ENCODE measurements at places on chromosomes 1 and 21. TPM values are rescaled to one million over a fixed set of nuclear protein-coding genes. Genes with fewer than 3 reads are reported as not detected.

Gene NKAIN1
- total RNA-seq: not detected

Gene RIMS3
- total RNA-seq: 0.20 TPM

Gene GBP5
- total RNA-seq: 0.20 TPM

Gene HTR6
- not detected for total RNA-seq

Gene GNG4
- total RNA-seq: not detected

Gene RUNX3
- total RNA-seq: under 0.01 TPM

Gene NOS1AP
- total RNA-seq: 1.6 TPM

Gene TSACC
- total RNA-seq: not detected

Gene PGLYRP4
- not detected for total RNA-seq

GRCh38 chr1:6163973-6164617 lies 16.0 kb downstream of the CHD5 start:
- no peak for DNase-seq

- DNase-seq: no peak
These were observed 5.0 kb downstream of the SPATA46 start for GRCh38 chr1:162371611-162372010.

DNA sequence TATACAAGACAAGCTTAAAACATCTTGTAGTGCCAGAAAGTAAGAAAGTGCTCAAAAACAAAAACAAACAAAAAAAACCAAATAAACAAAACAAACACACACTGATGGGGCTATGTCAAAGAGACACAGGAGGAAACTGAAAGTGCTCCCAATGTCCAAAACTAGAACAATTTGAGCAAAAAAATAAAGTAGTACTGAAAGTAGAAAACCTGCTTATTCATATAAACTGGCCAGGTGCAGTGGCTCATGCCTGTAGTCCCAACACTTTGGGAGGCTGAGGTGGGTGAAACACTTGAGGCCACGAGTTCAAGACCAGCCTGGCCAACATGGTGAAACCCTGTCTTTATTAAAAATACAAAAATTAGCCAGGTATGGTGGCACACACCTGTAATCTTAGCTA lies 129.9 kb downstream of the GLUL start:
- DNase-seq: no peak

GRCh38 chr1:199747984-199748383 lies 279.5 kb upstream of the NR5A2 start:
- no peak for DNase-seq

DNA sequence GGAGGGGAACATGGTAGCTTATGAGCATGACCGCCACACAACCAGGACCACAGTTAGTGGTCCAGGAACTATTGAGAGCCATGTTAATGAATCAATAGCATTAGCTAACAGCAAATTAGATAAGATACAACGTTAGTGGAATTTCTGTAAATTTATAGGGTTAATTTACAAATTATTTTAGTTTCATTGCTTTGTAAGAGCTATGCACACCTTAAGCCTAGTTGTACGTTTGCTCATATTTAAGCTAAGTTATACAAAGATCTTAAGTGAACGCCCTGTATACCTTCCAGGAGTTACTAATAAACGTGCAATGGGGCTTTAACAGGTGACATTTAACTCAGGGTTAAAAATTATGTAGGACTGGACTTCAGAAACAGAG lies 749 bp downstream of the EXOSC10 start:
- no peak for DNase-seq

- no peak for DNase-seq
These were observed 8.9 kb downstream of the ACTRT2 start for GRCh38 chr1:3029991-3030662.

GRCh38 chr1:234515821-234516241 lies 36.9 kb upstream of the TARBP1 start:
- no peak for DNase-seq

DNA sequence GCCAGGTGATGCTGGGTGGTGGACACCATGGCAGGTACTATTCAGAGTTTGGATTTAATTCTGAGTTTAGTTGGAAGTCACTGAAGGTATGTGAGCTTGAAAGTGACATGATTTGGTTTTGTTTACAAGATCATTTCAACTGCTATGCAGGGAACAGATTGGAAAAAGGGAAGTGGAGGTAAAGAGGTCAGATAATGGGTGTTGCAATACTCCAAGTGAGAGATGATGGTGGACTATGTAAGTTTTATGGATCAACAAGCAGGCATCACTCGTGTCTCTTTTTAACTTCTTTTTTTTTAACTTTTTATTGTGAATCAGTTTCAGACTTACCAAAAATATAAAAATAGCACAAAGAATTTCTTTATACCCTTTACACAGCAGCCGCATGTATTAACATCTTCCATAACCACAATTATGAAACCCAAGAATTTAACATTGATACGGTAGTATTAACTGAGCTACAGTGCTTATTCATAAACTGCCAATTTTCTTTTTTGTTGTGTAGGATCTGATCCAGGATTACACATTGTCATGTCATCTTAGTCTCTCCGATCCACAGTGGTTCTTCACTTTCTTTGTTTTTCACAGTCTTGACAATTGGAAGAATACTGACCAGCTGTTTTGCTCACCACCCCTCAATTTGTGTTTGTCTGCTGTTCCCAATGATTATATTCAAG lies 24.9 kb upstream of the NHLH2 start:
- no peak for DNase-seq

DNA sequence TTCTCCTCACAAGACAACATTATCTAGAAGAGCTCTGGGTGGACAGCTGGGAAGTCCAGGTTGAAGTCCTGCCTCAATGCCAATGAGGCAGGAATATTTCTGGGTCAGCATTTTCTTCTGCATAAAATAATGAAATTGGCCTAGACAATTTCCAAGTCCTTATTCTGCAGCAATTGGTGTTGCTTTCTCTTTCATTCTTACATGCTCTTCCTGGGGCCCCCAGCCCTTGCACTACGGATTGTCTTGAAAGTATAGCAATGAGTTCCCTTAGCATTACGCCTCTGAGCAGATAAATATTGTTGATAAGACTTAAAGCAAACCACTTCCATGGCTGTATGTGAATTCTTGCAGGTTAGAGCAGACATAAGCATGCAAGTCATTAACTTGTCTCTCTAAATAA lies 188.5 kb downstream of the TGFBR3 start:
- DNase-seq: no peak

DNA sequence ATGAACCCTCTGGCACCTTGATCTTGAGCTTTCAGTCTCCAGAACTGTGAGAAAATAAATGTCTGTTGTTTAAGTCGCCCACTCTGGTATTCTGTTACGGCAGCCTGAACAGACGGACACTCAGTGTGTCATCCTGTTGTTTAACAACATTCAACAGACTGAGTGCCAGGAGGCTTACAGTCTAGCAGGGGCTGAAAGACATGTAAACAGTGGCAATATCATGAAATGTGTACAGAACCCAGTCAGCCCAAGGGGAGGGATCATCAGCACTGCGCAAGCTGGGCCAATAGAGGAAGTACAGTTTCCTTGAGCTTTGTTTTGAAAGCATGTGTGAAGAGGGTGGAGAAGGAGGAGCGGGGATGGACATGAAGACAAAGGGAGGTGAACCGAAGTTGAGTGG lies 13.6 kb downstream of the DIP2A start:
- no peak for DNase-seq

DNA sequence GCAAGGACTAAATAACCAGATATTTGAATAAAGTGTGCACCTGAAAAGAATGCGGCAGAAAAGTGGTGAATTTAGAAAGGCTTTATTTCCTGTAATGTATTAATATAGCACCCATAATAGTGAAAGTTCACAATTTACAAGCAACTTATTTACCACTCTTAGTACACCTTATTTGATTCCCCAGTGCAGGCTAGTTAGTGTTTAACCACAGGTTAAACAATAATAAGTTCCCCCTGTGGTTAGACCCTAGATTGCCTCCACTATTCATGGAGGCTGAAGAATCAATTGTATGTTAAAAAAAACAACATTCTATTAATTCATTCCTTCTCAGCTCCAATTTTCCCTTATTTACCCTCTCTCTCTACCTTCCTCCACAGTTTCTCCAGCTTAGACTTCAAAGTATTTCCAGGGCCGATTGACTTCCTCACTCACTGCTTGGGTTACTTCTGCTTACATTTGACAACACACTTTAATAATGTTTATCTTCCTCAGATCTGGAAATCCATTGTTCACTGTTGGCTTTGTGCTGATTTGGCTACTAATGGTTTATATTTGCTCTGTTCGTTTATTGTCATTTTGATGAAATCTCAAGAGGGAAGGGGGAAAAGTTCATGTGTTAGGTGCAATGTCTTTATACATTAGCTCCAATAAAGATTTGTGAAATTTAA lies 796.3 kb downstream of the BRINP3 start:
- DNase-seq: no peak

- no peak for DNase-seq
These were observed 66.1 kb downstream of the ALG14 start for GRCh38 chr1:95006681-95007080.

DNA sequence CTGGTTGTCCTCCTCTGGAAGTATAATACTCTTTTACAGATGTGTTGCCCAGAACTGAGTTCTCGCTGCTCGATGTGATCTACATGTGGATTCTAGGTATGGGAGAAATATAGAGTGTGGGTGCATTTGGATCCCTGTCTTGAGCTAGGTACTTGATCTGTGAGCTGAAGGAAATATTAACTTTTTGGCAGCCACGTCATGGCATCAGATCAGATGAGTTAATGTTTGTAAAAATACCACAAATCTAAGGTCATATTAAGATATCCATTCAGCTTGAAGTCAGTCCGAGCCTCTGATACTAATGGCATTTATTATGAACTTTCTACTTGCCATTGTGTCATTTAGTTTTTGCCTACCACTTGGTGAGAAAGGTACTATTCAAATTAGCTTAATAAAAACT lies 24.6 kb downstream of the MAPKAPK2 start:
- DNase-seq: no peak

DNA sequence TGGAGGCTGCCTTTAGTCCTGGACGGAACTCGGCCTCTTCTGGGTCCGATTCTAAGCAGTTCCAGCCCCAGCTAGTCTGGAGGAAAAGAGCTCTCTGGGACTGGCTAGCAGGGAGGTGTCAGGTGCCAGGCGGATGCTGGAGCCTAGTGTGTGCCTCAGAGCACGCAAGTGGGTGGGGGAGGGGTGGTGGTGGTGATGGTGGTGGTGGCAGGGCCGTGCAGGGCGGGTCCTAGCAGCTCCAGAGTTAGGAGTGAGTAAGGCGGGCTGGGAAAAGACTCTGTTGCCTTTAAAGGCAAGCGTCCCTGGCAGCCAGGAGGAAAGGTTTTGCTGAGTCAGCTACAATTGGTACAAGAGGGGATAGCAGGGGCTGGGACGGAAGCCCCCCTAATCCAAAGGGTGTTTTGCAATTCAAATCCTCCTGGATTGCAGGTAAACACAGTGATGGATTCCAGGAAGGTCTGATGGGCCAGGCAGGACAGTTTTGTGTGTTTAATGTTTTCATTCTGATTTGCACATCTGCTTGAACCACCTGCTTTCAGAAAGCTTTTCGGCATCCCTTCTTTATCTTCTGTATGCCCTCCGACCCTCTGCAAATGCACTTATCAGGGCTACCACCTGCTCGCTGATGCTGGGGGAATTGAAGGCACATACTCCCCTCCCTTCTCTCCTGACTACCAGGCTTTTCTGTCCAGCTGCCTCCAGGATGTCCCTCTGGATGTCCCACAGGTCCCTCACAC lies 4.1 kb upstream of the SLC2A1 start:
- no peak for DNase-seq

DNA sequence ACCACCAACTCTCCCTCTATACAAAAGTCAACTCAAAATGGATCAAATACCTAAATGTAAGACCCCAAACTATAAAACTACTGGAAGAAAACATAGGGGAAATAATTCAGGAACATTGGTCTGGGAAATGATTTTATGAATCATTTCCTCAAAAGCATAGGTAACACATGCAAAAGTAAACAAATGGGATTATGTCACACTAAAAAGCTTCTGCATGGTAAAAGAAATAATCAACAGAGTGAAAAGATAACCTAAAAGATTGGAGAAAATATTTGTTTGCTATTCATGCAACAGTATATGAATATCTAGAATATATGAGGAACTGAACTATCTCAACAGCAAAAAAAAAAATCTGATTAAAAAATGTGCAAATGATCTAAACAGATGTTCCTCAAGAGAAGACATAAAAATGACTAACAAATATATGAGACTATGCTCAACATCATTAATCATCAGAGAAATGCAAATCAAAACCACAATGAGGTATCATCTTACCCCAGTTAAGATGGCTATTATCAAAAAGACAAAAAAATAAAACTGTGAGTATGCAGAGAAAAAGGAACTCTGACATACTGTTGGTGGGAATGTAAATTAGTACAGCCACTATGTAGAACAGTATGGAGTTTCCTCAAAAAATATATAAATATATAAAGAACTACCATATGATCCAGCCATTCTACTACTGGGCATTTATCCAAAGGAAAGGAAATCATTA lies 47.8 kb downstream of the VCAM1 start:
- DNase-seq: no peak

- no peak for DNase-seq
These were observed 24.1 kb upstream of the NPHP4 start for GRCh38 chr1:6016191-6016865.

GRCh38 chr1:28973596-28974421 lies 59.4 kb downstream of the EPB41 start:
- DNase-seq: no peak

- DNase-seq: no peak
These were observed 11.7 kb downstream of the OLFML3 start for GRCh38 chr1:113990961-113991360.

DNA sequence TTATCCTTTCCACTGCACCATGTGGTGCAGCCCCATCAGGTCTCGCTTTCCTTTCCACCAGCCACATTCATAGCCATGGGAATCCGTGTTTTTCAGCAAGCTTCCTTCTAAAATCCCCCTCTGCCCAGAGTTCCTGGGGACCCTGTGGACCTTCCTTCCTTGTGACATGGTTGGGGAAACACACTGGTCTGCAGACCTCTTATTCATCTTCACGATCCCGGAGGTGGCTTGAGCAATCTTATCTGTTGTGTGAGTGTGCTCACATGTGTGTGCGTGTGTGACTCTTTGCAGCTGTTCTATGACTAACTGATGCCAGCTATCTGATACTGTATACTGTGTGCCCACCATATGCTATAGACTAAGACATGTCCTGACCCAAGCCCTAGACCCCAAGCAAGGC lies 15.6 kb upstream of the IL10 start:
- DNase-seq: no peak

DNA sequence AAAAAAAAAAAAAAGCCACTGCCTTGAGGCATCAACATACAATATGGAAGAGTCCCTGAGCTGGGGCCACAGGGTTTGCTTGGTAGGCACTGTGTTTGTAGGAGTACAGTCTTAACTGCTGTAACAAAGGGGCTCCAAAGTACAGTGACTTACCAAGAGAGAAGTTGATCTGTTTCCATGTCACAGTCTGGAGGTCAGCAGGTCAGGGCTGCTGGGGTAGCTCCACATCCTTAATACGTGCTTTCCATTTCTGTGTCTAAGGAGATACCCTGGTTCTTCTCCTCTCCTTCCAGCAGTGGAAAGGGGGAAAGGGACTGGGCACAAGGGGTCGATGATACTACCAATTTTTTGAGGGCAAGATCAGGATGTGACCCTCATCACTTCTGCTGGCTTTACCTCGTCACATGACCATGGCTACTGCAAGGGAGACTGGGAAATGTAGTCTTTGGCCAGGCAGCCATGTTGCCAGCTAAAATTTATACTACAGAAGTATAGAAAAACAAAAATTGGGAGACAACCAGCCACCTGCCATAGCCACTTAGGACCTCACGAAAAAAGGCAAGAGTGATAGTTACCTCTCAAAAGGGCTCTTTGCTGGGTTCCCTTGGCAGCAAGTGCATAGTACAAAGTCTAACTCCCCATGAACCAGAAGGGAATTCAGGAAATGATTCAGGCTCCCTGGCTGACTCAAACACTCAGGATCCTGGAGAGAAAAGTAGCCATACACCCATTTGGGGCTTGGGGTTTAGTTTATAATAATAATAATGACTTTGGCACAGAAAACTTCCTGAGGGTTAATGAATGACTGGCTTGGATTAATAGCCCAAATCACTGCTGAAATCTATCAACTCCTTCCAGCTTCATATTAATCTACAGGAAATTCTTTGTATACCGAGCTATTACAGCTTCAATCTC lies 52.7 kb upstream of the ATP5PO start:
- DNase-seq: peak; percentile 81
